ENCODE measurements at places on chromosomes 6 and 20. TPM values are rescaled to one million over a fixed set of nuclear protein-coding genes. Genes with fewer than 3 reads are reported as not detected.

OTOR gene
- not detected for total RNA-seq

MPC1 gene
- 17.7 TPM for total RNA-seq

NELFE gene
- total RNA-seq: 74.3 TPM

BICRAL gene
- 14.3 TPM for total RNA-seq

TBXT gene
- total RNA-seq: not detected

PRDM13 gene
- total RNA-seq: not detected

OR2B6 gene
- total RNA-seq: not detected

SIGLEC1 gene
- not detected for total RNA-seq

DNA sequence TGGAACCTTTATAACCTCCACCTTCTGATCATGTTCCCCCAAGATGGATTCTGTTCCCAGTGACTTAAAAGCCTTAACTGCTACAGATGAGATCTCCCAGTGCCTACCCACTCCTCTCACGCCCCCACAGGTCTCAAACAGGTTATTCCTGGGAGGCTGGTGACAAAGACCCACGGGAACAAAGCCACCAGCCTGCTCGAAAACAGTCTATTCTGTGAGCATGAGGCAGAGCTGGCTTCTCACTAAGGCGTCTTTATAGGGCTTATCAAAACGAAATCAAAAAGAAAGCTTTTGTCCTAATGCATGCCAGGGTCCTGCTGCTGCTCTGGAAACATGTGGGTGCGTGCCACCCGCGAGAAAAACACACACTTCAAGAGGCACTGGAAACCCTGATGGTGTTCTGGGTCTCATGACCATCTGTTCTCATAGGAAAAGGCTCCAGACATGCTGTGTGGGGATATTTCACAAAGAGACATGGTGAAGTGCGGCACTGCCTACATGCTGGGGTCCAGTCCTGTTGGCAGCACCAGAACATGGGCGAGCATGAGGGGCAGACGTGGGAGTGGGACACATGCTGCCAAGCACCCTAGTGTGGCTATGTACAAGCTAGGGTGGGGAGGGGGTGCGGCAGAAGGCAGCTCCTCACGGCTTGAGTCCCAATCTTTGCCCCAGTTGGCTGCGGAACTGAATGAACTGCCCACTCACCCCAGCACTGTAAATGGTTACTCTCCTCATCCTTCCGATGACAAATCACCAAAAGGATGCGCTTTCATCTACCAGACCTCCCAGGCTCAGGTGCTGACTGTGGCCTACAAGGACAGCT is 2.1 kb downstream of the FKBP1A start:
- DNase-seq: peak; percentile 46

Data from activated CD4-positive, alpha-beta T cell treated with anti-CD3 and anti-CD28 coated beads for 36 hours (primary cell).